ENCODE measurements at places on chromosomes 3 and 15.

- no peak for DNase-seq
These were observed 3.7 kb downstream of the GRAMD2A start for GRCh38 chr15:72193836-72194396.

DNA sequence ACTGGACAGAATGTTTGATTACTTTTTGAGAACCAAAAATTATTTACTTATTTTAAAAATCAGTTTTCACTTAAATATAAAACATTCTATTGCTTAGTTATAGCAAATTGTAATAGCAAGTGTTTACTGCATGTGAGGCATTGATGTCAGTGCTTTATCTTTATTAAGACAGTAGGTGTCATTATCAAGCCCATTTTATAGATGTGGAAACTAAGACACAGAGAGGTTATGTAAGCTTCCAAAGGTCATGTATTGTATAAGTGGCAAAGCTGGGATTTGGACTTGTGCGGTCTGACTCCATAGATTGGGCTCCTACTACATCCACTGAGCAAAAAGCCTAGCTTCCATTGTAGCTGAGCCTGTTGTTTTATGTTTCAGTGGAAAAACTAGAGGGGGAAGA is 17.6 kb downstream of the ZNF589 start:
- DNase-seq = no peak

- DNase-seq = no peak
These were observed 44.9 kb downstream of the CD86 start for GRCh38 chr3:122100083-122100482.

DNA sequence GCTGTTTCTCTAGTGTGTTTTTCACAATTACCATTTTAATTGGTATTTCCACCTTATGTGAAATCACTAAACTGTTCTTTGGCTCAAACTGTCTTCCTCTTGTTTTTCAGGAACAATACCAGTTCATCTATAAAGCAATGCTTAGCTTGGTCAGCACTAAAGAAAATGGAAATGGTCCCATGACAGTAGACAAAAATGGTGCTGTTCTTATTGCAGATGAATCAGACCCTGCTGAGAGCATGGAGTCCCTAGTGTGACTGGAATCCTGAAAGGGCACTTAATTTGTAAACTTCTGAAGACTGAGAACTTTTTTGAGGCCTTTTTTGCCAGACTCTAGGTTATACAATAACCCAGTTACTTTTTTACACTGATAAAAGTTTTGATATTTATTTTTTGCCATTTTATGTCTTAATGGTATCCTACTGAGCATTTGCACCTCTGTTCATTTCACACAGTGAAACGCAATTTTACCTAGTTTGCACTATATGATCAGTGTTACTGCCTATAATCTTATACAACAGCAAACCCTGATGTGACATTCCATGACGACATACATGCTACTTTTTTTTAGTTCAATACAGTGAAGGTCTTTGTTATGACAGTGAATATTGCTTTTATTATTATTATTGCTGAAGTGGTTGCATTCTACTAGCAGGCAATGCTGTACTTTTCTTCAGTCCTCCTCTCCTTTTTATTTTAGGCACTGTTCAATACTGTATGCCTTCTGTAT is 80.1 kb downstream of the FEZF2 start:
- no peak for DNase-seq

DNA sequence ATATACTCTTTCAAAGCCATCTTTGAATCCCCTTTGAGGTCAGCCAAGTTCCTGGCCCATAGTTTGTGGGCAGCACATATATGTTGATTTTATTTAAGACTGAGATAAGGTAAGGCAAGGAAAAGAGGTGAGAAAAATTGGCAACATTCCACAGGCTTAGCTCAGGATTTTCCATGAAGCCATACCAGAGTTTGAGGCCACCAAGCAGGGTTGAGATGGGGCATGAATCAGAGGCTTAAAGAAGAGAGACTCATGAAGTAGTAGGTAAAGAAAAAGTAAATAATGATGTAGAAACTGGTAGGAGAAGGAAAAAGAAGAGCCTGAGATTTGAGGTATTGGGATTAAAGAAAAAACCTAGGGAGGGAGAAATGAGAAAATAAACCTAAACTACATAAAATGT is 89.2 kb downstream of the MYO5A start:
- DNase-seq = no peak

- no peak for DNase-seq
These were observed 295.9 kb upstream of the RGMA start for GRCh38 chr15:93384886-93385285.

- no peak for DNase-seq
These were observed 67.4 kb downstream of the CBLB start for GRCh38 chr3:105801397-105801796.

DNA sequence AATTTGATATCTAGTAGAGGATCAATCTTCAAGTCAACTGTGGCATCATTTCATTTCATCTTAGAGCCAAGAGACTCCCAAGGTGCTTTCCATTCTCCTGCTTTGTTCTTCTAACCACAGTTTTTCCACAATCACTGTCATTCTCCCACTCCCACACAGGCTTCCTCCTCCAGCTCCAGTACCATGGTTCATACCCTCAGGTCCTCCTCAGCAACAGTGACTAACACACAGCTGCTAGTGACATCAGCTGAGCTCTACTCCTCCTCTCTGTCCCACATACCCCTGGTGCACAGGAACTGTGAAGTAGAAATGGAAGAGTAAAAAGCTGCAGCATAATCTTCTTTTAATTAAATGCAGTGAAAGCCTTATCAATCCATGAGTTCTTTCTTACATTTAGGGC is 200.2 kb upstream of the DPH6 start:
- no peak for DNase-seq

DNA sequence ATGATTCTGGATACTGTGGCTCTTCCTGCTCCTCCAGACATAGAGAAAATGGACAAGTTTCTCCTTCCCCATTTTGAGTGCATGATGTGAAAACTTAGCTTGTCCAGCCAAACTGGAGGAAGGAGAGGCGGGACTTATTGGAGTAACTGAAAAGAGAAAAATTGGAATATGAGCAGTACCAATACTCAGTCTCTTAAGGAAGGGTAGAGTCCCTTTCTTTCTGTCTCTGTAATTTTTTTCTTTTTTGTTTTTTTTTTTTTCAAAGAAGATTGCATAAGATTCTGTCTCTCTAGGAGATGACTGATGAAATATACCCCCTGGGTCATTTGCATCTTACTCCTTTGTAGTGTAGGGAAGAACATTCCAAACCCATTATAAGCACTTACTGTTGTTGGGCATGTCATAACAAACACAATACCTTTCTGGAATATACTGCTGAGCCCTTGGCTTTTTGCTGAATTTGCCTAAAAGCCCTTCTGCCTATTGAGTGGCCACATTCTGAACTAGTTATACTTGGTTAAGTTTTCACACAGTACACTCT is 498.1 kb upstream of the TPRG1 start:
- no peak for DNase-seq

DNA sequence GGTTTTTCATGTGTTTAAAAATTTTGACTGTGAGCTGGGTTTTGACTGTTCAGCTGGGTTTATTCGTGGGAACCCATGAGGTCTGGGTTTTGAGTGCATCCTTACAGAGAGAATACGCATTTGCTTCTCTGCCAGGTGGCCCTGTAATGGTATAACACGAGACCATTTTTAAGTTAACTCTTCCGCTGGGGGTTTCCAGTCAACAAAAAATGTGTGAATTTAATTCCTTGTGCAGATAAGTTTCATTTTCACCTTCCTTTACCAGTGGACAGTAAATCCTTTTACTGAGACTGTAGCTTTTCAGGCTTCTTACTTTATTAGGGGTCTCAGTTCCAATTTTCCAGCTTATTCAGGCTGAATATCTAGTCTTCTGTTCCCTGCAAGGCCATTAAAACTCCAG is 149.6 kb downstream of the OPA1 start:
- no peak for DNase-seq

DNA sequence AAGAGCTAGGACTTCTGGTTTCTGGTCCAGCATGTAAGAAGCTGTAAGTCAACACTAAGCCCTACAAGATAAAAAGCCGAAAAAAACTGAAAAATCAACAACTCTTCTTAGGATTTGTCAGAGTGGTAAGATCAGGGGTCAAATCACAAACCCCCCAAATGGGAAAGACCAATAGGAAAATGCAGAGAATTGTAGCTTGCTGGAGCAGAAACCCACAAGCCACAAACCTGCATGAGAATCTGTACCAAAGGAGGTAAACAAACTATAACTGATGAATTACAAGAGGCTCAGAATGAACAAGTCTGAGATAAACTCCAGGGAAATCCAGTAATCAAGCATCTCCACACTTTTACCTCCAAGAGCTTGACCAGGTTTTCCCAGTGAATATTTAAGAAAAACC is 36.0 kb downstream of the RFX7 start:
- DNase-seq = no peak

DNA sequence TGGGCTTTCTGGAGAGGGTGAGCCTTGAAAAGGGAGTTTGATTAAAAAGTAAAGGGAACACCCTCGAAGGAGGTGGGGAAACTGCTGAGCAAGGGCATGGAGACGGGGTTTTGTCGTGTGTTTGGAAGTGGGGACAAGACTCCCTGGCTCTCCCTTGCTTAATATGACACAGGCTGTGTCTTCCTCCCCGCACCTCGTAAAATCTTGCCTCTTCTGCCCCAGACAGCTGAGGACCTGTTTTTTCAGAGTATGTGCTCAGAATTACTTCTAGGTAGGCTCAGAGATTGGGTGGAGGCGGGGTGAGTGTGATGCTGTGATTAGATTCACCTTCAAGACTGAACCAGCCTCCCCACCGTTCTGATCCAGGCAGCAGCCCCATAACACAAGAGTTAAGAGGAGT is 244.4 kb upstream of the TLE3 start:
- DNase-seq = no peak

- DNase-seq = peak; percentile 31
These were observed 40.1 kb upstream of the TAFA4 start for GRCh38 chr3:68972358-68972979.

DNA sequence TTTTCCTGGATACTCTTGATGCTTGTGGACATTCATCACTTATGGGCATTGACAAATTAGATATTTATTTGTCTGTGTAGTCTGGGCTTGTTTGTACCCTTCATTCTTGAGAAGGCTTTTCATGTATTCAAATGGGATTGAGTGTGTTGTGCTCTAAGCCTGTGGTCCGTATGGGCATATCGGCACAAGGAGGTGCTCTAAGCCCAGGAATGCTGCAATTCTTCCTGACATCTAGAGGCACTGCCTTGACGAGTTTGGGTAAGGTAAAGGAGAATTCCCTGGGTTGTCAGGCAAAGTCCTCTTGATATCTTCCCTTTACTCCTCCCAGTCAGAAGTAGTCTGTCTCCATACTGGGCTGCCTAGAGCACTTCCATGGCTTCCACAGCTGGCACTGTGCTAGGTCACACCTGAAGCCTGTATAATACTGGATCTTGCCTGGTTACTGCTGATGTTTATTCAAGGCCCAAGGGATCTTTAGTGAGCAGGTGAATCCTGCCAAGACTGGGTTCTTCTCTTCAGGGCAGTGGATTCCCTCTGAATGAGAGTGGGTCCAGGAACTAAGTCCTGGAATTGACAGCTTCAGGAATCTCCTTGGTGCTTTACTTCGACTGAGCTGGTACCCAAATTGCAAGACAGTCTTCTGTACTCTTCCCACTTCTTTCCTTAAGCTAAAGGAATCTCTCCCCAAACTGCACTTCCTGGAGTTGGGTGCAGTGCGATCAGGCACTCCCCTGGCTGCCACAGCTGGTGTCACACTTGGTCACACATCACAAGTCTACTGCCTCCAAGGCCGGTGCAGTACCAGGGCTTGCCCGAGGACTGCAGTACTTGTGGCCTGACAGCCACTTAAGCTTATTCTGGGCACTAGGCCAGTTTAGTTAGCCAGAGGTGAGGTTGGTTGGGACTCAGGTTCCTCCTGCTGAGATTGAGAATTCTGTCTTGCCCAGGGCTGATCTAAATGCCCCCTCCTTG is 46.0 kb downstream of the GALK2 start:
- no peak for DNase-seq

- DNase-seq = no peak
These were observed 396.5 kb upstream of the GBE1 start for GRCh38 chr3:82157952-82158351.
